ENCODE measurements at places on chromosomes 6 and 20.

DNA sequence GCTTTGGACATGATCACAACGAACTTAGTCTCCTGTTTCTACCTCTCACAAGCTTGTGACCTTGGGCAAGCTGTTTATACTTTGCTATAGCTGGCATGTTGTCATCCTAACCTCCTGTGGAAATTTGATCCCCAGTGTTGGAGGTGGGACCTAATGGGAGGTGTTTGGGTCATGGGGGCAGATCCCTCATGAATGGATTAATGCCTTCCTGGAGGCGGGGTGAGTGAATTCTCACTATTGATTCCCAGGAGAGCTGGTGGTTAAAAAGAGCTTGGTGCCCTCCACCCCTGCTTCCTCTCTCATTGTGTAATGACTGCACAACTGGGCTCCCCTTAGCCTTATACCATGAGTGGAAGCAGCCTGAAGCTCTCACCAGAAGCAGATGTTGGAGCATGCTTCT lies 228.9 kb downstream of the HIVEP2 start:
- DNase-seq, result no peak

GRCh38 chr6:91221072-91221720 lies 634.3 kb upstream of the MAP3K7 start:
- no peak for DNase-seq

DNA sequence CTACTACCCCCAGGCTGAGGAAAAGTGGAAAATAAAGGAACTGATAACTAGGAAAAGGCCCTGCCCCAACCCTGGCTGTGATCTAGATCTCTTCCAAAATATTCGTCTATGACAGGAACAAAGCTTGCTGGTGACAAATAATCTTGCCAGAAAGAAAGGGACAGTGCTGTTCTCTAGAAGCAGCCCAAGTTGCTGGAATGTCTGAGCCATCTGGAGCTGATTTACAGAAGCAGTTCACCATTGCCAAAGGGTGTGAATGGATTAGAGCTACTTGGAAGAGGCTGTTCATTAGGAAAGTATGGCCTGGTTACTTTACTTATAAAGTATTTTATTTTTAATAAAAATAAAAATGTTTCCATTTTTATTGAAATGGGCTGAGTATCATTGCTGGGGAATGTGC lies 146.3 kb downstream of the EPM2A start:
- no peak for DNase-seq

- no peak for DNase-seq
These were observed 40.9 kb downstream of the DSTN start for GRCh38 chr20:17610566-17611289.

DNA sequence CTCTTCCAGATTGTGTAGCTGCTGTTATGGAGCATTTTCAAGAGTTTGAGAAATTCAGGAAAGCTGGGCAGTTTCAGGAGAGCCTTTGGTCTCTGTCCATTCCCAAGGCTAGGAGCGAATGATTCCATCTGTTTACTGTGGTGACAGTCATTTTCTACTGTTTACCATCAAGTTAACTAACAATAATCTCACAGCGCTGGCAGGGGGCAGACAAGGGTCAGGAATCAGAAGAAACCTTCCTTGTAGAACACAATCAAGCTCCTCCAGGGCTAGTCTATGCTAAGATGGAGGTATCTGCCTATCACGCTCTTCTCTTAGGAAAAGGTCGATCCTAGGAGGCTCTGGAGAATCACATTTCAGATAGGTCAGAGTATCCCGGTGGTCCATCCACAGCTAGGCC lies 293.9 kb downstream of the KIF16B start:
- no peak for DNase-seq

- no peak for DNase-seq
These were observed 84.1 kb upstream of the FOXP4 start for GRCh38 chr6:41462033-41462432.

GRCh38 chr6:27892649-27893058 lies 19.5 kb downstream of the OR2B2 start:
- DNase-seq, result no peak

- no peak for DNase-seq
These were observed 34.6 kb upstream of the EPHA7 start for GRCh38 chr6:93453956-93454355.

DNA sequence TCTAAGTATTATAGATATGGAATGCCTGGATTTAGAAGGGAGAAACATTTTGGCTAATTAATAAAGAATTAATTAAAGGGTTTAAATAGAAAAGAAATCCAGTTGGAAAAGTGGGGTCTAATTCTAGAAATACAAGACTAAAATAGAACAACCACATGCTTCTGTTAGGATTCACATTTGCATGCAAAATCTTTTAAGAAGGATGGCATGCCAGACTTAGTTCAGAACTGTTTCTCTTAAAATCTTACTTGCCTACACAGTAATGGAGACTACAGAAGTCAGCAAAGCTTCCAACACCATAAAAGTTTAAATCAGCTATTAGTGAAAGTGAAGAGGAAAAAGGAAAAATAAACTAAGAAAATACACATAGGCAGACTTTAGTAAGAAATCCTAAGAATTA lies 32.7 kb upstream of the KATNA1 start:
- no peak for DNase-seq

- peak; percentile 56 for DNase-seq
These were observed 23.0 kb upstream of the CD24 start for GRCh38 chr6:106997392-106998158.

- no peak for DNase-seq
These were observed 82.3 kb downstream of the CD164 start for GRCh38 chr6:109299776-109300564.

- DNase-seq, result no peak
These were observed 11.2 kb downstream of the FAM120B start for GRCh38 chr6:170317718-170318117.

DNA sequence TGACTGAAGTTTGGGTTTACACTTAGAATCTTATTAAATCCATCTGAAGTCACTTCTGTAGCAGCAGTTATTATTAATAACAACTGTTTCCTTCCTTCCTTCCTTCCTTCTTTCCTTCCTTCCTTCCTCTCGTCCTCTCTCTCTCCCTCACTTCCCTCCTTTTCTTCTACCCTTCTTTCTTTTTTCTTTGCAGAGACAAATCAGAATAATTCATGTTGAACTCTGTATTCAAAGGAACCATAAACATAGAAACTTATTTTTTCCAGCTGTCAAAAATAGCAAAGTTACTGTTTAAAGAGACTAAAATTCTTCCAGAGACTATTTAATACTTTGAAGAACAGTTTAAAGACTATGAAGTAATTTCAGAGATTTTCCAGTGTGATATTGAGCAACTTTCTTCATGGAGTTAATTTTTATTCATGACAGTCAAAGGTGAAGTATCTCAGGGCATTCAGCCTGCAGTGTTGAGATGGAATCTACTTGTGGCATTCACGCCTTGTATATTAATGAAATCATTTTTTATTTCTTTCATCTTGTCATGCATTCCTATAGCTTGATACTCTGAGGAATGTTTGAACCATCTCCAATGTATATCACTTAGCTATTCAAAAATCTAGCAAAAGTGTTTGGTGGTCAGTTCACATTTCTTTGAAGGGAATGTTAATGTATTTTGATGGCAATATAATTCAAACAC lies 109.7 kb downstream of the BCAS1 start:
- DNase-seq, result no peak

GRCh38 chr6:122020588-122021264 lies 378.7 kb upstream of the HSF2 start:
- no peak for DNase-seq

DNA sequence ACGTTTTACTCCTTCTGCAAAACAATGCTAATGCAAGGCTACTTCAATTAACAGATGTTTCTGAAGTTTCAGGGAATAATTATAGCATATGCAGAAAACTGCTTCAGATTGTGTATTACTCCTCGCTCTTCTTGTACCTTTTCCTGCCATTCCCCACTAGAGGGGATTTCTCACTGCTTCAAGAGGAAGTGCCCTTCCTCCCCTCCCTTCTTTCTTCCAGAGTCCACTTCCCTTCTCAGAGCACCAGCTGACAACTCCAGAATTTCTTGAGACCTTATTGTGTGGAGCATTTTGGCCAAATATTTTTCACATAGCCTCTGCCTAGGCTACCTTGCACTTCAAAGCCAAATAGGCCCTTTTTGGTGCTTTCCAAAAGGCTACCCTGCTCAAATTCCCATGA lies 12.7 kb upstream of the MCUR1 start:
- DNase-seq, result no peak

DNA sequence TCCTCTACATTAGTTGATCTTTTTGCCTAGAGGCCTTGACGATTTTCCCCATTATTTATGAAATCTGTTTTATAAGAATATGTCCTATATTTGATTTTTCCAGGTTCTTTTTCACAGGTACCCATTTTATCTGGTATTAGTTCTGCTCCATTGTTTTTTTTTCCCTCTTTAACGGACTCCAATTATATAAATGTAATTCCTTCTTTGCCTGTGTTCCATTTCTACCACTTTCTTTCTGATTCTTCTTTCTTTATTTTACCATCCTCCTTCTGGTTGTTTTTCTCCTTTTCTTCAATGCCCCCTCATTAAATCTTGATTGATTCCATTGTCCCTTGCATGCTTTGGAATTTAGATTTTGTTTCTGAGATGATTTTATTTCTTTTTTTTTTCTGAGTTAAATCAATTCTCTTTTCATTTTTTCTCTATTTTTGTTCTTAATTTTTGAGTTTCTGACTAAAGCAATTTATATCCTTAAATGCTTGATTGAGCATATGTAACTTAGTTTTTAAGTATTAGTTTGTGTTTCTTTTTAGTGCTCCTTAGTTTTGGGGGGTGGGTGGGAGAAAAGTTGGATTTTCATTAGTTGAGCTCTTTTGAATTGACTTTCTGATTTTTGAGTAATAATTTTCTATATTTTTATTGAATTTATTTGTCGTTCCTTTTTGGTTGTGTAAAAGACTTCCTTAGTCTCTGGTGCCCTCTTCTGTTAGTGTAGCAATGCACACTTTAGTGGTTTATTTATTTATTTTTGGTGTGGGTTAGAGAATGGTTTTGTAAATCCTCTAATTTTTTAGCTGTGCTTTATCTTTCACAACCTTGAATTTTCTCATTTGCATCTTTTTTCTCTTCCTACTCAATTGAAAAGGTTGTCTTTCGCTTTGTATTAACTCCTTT lies 140.8 kb downstream of the FARS2 start:
- DNase-seq, result peak; percentile 59

Data from hematopoietic multipotent progenitor cell treated with erythropoietin and hydrocortisone succinate and interleukin-3 and kit ligand, for 8 days (in vitro differentiated cells).